Activated naive CD8-positive, alpha-beta T cell treated with anti-CD3 and anti-CD28 coated beads, Interleukin-2, amount 10 ng/mL, durations not matched to agents 7 days and 5 days (primary cell): ENCODE measurements at places on chromosomes 4 and X.

DNA sequence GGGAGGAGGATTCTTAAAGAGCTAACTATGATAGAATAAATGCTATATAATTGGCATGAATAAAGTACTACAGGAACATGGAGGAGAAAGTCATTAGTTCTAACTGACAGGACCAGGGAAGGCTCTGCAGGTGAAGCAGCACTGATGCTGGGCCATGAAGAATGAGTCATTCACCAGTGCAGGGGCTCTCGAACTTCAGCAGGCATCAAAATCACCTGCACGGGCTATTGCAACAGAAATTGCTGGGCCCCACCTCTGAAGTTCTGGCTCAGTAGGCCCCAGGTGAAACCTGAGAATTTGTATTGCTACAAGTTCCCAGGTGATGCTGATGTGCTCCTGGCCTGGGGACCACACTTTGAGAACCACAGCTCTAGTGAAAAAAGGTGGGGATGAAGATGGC lies 33.7 kb downstream of the TMEM150C start:
- H3K4me1 ChIP-seq = no peaks in the 10 kb centered on the region
- no peak overlapping the region for H3K4me3 ChIP-seq
- no peaks in the 10 kb centered on the region for H3K36me3 ChIP-seq
- no peak for DNase-seq
- H3K27me3 ChIP-seq = peaks cover 4% of the 10 kb centered on the region
- no peak overlapping the region for H3K27ac ChIP-seq

DNA sequence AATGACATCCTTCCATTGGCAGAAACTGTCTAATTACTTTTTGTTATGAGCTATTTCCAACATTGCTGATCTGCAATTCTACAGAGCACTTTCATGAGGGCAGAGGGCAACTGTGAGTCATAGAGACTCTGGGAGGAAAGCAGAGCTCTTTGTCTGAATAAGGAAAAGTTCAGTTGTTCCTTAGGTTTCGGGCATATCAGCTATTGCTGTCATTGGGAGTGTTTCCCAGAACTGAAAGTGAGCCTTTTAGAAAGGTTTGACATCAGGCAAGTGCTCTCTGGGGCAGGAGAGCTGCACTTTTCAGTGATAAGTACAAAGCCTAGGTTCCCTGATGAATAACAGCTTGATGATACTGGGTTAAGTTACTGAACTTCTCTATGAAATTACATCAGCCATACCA lies 119.2 kb upstream of the EDNRA start:
- no peak overlapping the region for H3K27ac ChIP-seq
- H3K36me3 ChIP-seq = no peaks in the 10 kb centered on the region
- no peak overlapping the region for H3K4me3 ChIP-seq
- no peaks in the 10 kb centered on the region for H3K27me3 ChIP-seq
- no peak for DNase-seq

- peaks cover 3% of the 10 kb centered on the region for H3K4me1 ChIP-seq
- H3K27ac ChIP-seq = no peak overlapping the region
- no peaks in the 10 kb centered on the region for H3K36me3 ChIP-seq
- no peak for DNase-seq
- H3K4me3 ChIP-seq = no peak overlapping the region
Measured at GRCh38 chr4:184870718-184871117, 45.0 kb upstream of the ACSL1 start.

GRCh38 chrX:49197543-49198087 lies 2.4 kb downstream of the SYP start:
- DNase-seq = no peak
- H3K4me3 ChIP-seq = no peak overlapping the region
- no peaks in the 10 kb centered on the region for H3K36me3 ChIP-seq
- peaks cover 22% of the 10 kb centered on the region for H3K4me1 ChIP-seq
- H3K27me3 ChIP-seq = no peaks in the 10 kb centered on the region

GRCh38 chr4:83582289-83582785 lies 46.4 kb downstream of the GPAT3 start:
- H3K27ac ChIP-seq = no peak overlapping the region
- no peaks in the 10 kb centered on the region for H3K4me1 ChIP-seq
- peaks cover 7% of the 10 kb centered on the region for H3K27me3 ChIP-seq
- no peak overlapping the region for H3K4me3 ChIP-seq

GRCh38 chr4:124178449-124179021 lies 534.0 kb downstream of the ANKRD50 start:
- H3K4me1 ChIP-seq = no peaks in the 10 kb centered on the region
- DNase-seq = no peak
- no peak overlapping the region for H3K4me3 ChIP-seq
- H3K27ac ChIP-seq = no peak overlapping the region

GRCh38 chr4:14862891-14863290 lies 139.4 kb upstream of the CPEB2 start:
- H3K27me3 ChIP-seq = peaks cover 12% of the 10 kb centered on the region
- H3K36me3 ChIP-seq = no peaks in the 10 kb centered on the region
- H3K4me1 ChIP-seq = peaks cover 2% of the 10 kb centered on the region
- H3K4me3 ChIP-seq = no peak overlapping the region
- no peak overlapping the region for H3K27ac ChIP-seq
- DNase-seq = no peak

DNA sequence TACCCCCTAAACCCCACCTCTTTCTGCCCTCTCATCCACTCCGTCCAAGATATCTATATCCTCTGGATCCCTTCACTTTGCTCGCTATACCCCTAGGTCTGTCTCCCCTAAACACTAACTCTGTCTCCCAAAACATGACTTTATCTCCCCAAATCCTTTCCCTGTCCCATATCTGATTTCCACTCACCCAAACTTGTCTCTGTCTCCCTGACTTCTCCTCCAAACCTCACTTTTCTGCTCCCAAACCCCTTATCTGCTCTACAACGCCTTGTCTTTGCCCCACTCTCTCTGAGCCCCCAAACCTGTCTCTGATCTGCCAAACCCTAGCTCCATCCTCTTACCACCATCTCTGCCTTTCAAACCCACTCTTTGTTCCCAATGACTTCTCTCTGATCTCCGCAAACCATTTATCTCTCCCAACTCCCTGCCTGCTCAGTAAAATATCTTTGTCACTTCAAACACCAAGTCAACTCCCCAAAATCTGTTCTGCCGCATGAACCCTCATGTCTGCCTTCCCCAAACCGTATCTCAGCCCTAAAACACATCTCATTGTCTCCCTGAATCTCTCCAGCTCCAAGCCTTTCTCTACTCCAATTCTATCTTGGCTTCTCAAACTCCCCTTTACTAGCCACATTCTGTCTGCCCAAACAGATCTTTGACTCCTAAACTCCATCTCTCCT lies 575 bp downstream of the GATA1 start:
- H3K36me3 ChIP-seq = no peaks in the 10 kb centered on the region
- H3K27me3 ChIP-seq = peaks cover 8% of the 10 kb centered on the region
- peaks cover 20% of the 10 kb centered on the region for H3K4me1 ChIP-seq
- peak overlapping the region; percentile 33 for H3K27ac ChIP-seq

DNA sequence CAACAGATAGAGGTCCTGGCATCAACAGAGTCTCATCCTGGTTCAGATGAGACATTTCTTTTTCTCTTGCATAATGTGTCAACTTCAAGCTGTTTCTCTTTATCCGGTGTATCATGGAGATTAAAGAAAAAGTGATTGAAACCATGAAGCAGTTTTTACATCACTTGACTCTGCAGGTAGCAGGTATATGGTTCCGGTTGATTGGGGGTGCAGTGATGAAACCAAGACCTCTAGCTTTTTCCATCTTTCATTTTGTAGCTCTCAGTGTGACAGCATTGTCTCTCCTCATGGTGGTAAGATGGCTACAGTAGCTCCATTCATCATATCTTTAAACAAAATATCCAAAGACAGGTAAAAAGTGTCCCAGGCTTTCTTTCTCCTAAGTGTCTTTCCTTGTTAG lies 2.4 kb upstream of the HOPX start:
- no peak overlapping the region for H3K4me3 ChIP-seq
- peaks cover 48% of the 10 kb centered on the region for H3K27me3 ChIP-seq
- no peak for DNase-seq

- peaks cover 25% of the 10 kb centered on the region for H3K4me1 ChIP-seq
- peaks cover 22% of the 10 kb centered on the region for H3K36me3 ChIP-seq
- H3K27ac ChIP-seq = peak overlapping the region; percentile 77
- no peak for DNase-seq
Measured at GRCh38 chr4:76950956-76951671, 1.6 kb downstream of the SEPTIN11 start.

- DNase-seq = no peak
- H3K27me3 ChIP-seq = peaks cover 2% of the 10 kb centered on the region
- no peak overlapping the region for H3K4me3 ChIP-seq
- H3K27ac ChIP-seq = no peak overlapping the region
- peaks cover 2% of the 10 kb centered on the region for H3K36me3 ChIP-seq
Measured at GRCh38 chr4:151304226-151304625, 21.2 kb downstream of the SH3D19 start.

GRCh38 chr4:78627046-78627965 lies 75.7 kb downstream of the ANXA3 start:
- no peaks in the 10 kb centered on the region for H3K27me3 ChIP-seq
- H3K36me3 ChIP-seq = peaks cover 5% of the 10 kb centered on the region
- H3K4me1 ChIP-seq = peaks cover 22% of the 10 kb centered on the region

- peak overlapping the region; percentile 88 for H3K4me3 ChIP-seq
- peak overlapping the region; percentile 96 for H3K27ac ChIP-seq
- peaks cover 4% of the 10 kb centered on the region for H3K36me3 ChIP-seq
- H3K27me3 ChIP-seq = no peaks in the 10 kb centered on the region
Measured at GRCh38 chrX:41086627-41086932, 1.3 kb downstream of the USP9X start.

GRCh38 chr4:6011271-6011671 lies 7.0 kb downstream of the C4orf50 start:
- H3K36me3 ChIP-seq = no peaks in the 10 kb centered on the region
- no peak for DNase-seq
- H3K27ac ChIP-seq = no peak overlapping the region

DNA sequence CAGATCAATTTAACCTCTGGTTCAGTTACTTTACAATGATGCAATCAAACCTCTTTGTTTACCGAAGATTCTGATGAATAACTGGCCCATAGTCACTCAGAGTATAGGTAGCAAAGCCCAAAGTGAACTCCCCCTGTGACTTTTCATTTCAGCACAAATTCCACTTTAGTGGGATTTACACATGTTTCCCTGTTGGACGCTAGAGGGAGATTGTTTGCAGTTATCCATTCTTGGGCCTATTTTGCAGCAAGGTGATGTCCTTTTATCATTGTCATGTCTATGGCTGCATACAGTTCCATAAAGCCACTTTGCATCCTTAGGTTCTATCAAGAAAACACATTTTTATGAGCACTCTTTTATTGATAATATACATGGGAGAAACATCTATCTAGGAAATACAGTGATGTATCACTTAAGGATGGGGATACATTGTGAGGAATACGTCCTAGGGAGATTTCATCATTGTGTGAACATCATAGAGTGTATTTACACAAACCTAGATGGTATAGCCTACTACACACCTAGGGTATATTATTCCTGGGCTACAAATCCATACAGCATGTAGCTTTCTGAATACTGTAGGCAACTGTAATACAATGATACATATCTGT lies 14.5 kb upstream of the DKK2 start:
- DNase-seq = no peak
- no peak overlapping the region for H3K27ac ChIP-seq
- H3K4me1 ChIP-seq = no peaks in the 10 kb centered on the region
- H3K27me3 ChIP-seq = no peaks in the 10 kb centered on the region
- H3K4me3 ChIP-seq = no peak overlapping the region

DNA sequence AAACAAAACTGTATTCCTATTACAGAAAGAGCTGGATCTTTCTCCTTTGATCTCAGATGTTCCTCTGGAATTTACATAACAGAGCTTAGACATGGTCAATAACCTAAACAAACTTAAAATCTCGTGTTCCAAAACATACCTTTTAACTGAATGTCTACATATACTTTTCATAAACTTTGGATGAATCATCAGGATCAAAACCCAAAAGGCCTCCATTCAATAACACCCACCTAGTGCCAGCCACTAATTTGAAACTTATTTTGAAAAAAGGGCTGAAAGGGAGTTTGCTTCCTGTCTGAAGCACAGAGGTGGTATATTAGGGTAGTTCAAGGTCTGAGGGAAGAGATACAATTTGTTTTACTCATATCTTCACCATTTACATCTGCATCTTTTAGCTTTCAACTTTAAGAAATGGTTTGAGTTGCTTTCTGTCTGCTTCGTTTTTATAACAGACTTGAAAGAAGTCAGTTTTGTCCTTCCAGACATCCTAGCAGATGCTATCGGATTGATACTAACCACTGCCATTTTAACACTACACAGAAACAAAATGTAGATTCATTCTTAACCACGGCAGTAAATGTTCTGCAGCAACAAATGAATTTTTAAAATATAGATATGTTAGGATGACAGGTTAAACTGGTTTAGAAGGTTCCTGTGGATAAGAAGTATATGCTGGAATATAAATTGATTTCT lies 242.8 kb upstream of the DKK2 start:
- no peaks in the 10 kb centered on the region for H3K4me1 ChIP-seq
- no peak overlapping the region for H3K27ac ChIP-seq
- no peak for DNase-seq
- no peaks in the 10 kb centered on the region for H3K36me3 ChIP-seq
- H3K27me3 ChIP-seq = no peaks in the 10 kb centered on the region
- H3K4me3 ChIP-seq = no peak overlapping the region

DNA sequence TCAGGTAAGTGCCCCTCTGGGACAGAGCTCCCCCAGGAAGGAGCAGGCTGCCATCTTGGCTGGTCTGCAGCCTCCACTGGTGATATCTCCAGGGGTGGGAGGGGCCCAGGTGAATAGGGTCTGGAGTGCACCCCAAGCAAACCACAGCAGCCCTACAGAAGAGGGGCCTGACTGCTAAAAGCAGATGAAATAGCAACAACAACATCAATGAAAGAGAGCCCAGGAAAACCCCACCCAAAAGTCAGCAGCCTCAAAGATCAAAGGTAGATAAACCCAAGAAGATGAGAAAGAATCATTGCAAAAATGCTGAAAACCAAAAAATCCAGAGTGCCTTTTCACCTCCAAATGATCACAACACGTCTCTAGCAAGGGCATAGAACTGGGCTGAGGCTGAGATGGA lies 92.5 kb upstream of the PAGE3 start:
- no peak for DNase-seq
- no peaks in the 10 kb centered on the region for H3K4me1 ChIP-seq
- no peaks in the 10 kb centered on the region for H3K27me3 ChIP-seq
- H3K27ac ChIP-seq = no peak overlapping the region
- H3K36me3 ChIP-seq = no peaks in the 10 kb centered on the region
- no peak overlapping the region for H3K4me3 ChIP-seq

DNA sequence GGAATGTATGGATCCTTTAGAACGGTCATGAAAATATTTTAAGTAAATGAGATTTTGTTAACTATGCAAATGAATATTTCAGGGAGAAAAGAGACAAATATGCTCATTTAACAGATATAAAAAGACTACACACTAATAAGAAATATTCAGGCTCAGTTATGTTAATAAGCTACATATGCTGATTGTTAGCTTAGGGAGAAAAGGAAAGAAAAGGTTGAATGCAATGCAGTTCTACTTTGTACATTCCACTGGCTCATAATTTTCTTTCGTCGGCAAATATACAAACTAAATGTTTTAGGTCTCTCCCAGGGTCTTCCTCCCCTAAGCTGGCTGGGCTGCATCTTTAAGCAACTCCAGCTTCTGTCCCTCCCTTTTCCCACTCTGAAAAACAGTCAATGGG lies 2.7 kb upstream of the RTL3 start:
- H3K36me3 ChIP-seq = peaks cover 3% of the 10 kb centered on the region
- H3K27ac ChIP-seq = no peak overlapping the region
- H3K4me3 ChIP-seq = no peak overlapping the region
- DNase-seq = no peak
